ENCODE measurements at places on chromosomes 5 and 9.

DNA sequence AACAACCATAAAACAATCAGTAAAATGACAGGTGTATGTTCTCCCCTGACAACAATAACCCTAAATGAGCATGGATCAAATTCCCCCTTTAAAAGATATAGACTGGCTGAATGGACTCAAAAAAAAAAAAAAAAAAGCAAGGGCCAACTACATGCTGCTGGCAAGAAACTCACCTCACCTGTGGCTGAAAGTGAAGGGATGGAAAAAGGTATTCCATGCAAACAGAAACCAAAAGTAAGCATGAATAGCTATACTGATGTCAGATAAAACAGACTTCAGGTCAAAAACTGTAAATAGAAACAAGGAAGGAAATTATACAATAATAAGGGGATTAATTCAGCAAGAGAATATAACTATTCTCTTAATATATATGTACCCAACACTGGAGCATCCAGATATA is 54.2 kb upstream of the SSBP2 start:
- DNase-seq: no peak

DNA sequence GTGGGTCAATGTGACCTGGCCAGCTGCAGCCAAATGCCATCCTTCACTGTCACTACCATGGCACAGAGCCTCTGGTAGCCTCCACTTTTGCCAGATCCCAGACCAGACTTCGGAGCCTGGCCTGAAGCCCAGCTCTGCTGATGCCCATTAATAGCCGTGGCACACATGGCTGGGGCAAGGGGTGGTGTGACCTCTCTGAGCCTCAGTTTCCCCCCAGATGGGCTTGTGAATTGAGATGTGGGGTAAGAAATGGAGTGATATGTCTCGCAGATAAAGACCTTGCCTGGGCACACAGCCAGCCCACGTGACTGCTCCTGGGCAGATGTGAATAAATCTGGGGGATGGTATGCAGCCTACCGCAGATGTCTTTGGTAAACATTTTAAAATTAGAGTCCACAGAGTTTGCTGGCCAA is 13.9 kb downstream of the SUSD3 start:
- DNase-seq: no peak

DNA sequence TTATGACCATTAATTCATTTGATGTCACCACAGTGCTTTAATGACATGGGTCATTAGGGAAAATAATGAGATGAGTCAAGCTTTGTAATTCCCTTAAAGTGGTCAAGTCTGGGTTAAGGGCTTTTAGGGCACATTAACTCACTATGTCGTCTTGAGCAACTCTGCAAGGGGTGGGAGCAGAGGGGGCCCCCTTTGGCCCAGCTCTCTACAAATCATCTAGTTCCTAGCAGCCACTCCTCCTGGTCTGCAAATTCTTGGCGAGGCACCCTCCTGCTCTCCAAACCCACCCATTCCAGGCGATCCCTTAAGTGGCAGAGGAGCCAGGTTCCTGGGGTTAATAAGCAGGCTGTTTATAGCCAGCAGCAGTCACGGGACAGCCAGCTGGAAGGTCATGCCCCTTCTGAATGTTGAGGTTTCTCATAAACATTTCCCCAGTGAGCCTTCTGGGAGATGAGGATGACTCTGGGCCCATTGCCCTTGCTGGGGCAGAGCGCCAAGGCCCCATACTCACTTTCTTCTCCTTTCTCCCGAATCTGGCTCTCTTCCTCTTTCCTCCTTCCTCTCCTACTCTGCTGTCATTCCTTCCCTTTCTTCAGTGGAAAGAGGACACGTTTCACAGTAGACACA is 14.3 kb upstream of the GPX3 start:
- DNase-seq: no peak

GRCh38 chr9:133105461-133105770 is 15.6 kb downstream of the RALGDS start:
- DNase-seq: no peak

DNA sequence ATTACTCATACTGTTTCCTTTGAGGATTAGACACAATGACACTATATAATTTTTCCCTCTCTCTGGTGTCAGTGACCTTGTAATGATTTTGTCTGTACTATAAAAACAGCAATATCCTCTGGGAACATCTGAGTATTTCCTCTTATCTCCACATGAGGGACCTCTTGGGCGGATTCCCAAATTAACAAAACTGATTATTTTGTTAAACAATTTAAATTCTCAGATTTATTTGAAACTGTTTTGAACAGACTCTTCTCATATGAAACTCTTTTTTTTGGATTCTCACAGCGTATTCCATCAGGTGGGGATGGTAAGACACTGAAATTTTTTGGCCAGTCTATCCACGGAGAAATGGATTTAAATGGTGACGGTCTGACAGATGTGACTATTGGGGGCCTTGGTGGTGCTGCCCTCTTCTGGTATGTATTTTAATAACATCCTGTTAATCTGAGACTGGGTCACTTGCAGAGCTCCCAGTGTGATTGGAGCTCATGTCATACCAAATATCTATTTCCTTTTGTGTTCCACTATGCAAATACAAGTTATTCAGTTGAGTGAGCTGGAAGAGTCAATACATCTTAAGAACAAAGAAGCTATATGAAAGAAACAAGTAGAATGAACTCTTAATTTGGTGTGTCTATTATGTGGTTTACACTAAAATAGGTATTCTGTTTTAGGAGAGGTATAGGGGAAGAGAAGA is 73.8 kb upstream of the ITGA2 start:
- peak; percentile 67 for DNase-seq

All from activated CD8-positive, alpha-beta memory T cell treated with anti-CD3 and anti-CD28 coated beads, Interleukin-2, amount 10 ng/mL, durations not matched to agents 7 days and 5 days (primary cell).